ENCODE measurements at places on chromosomes 1 and 21.

DNA sequence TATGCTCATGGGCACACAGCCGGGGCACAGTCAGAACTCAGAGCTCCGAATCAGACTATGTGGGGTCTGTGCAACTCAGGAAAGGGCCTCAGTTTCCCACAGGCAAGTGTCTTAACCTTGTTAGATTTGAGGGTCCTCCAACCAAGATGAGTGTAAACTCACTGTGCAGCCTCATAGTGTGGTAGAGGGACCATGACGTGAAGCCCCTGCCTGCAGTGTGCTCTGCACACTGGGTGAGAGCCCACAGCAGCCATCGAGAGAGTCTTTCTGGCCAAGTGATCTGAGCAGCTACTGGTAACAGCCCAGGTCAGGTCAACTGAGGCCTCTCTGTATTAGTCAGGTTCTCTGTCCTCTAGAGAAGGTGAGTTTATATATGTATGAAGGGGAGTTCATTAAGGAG is 592 bp upstream of the LYPD8 start:
- DNase-seq: no peak

DNA sequence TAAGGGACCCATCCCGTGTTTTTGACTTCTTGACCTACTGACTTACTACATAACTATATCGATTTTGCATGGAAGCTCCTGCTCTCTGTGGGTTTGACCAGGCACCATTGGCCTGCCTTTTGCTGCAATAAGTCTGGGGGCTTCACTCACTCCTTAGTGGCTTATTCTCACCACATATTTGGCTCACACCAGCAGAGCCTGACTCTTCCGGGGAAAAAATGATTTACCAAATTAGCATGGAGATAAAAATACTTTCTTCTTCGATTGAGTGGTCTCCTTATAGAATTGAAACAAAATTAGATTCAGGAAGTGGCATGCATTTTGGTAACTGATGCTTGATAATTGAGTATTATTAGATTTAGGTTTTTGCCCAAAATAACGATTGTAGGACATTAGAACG is 129.7 kb downstream of the RUNX1 start:
- no peak for DNase-seq

DNA sequence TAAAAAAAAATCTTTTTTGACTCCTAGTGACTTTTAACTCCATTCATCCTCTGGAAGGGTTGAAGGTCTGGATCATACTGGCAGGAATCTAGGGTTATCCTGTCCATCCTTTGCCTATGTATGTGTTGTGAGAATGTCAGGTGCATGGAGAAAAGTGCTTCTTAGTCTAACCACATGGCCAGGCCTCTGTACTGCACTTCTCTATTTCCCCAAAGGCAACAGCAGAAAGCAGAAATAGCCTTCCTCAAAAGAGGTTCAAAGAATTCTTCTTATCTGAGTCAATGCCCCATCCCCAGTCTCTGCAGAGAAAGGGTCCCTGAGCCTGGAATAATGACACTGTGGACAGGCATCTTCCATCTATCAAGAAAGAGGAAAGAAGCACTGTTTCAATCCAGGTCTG is 85.7 kb upstream of the CD34 start:
- no peak for DNase-seq

DNA sequence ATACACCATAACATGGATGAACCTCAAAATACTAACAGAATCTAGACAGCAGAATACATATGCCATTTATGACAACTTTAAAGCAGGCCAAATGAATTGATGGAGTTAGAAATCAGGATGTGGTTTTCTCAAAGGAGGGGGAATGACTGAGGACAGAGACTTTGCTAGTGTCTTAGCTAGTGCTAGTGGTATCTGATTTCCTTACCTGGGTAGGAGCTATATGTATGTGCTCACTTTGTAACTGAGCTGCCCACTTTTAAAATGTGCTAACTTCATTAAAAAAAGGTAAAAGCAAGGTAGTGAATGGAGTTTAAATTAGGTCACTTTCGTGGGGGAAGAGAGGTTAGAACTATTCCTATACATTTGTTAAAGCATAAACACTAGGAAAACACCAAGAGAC is 2.6 kb downstream of the GTF2B start:
- no peak for DNase-seq

DNA sequence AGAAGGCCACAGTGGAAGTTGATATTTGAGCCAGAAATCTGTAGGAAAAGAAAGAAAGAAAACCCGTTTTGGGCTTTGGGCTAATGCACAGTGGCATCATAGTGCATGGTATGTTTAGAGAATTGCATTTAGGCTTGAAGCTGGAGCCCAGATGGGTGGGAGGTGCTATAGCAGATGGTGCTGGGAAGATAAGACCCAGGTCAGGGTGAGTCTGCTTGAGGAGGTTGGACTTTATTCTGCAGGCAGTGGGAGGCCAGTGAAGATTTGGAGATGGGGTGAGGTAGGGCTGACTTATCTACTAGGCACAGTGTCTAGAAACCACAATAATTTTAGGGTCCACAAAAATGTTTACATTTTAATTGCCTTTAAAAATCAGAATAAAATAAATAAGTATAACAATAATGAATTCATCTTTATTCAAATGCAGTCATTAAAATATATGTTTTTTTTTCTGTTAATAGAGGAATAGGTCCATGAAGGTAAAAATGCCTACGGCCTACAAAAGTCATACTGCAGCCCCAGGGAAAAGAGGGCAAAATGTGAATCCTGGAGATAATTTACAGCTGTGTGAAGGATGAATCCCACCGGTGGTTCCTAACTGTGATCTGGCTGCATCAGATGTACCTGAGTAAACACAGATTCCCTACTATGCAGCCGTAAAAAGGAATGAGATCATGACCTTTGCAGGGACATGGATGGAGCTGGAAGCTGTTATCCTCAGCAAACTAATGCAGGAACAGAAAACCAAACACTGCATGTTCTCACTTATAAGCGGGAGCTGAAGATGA is 8.7 kb downstream of the DNAJC6 start:
- DNase-seq: no peak

- no peak for DNase-seq
Observed at GRCh38 chr1:155049651-155050559, 1.2 kb upstream of the ADAM15 start.

DNA sequence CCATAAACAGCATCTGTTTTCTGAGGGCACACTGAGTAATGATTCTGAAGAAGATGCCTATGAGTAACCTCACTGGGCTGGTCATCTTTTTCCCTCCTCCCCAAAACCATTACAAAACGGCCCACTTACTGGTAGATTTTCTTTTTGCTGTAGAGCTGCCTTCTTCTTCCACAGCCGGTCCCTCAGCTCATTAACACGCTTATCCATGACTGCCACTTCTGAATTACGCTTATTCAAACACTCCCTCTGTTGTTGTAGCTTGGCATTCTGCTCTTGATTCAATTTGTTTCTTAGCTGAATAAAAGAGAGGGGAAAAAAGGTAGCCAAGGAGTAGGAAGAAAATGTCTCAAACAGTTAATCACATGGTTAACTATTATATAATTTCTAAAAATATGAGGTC is 43.1 kb downstream of the TP53BP2 start:
- no peak for DNase-seq

DNA sequence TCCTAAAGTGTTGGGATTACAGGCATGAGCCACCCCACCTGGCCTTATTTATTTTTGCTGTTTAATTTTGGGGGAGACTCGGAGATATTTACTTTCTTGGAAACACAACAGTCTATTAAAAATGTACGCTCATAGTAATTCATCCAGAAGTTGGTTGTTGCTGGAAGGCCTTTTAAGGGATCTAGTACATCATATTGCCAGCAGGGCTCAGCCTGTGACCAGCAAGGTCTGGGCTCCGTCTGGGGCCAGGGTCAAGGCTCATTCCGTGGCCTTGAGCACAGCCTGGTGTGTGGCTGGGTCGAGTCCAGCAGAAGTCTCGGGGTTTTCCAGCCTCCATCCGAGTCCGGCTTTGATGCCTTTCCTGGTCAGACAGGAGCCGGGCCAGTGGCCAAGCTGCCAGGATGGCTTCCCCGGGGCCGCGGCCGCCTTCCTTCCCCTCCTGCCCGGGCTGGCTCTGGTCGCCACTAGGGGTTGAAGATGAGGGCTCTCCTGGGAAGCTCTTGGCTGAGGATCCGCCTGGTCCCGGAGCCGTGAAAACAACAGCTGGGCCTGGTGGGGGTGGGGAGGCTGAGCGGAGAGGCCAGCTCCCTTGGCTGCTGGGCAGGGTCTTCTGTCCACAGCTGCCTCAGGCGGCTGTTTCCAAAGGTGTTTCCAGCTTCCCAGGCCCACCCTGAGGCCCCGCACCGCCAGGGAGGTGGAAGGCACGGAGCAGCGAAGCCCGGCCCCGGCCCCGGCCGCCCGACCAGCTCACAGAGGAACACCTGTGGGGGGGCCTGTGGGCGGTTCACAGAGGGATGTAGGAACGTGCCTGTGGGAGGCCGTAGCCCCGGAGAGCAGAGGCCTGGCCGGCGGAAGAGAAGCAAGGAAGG is 5.1 kb upstream of the VWA1 start:
- no peak for DNase-seq

Data from MM.1S (cell line).